ENCODE measurements at places on chromosomes 4 and X.

GRCh38 chrX:143298663-143299241 lies 218.5 kb downstream of the SPANXN3 start:
- DNase-seq, result peak; percentile 3

- DNase-seq, result no peak
Observed at GRCh38 chrX:3029129-3029528, 12.1 kb upstream of the ARSF start.

- peak; percentile 33 for DNase-seq
Observed at GRCh38 chrX:134715930-134716619, 57.8 kb upstream of the PLAC1 start.

DNA sequence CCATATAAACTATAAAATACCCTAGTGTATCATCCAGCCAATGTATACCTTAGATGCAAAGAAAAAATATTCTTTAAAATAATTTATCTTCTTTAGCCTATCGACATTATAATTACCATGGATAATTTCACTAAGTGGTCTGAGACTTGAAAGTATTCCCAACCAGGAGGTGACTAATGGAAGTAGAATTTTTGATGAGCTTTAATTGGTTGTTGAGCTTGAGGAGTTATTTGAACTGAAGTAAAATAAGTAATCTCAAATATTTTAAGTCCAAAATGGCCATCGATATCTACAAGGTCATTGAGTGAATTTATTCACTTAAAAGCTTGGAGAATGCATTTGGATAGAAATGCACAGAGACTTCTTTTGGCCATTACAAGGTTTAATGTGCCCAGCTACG lies 436.2 kb downstream of the TLL1 start:
- no peak for DNase-seq

DNA sequence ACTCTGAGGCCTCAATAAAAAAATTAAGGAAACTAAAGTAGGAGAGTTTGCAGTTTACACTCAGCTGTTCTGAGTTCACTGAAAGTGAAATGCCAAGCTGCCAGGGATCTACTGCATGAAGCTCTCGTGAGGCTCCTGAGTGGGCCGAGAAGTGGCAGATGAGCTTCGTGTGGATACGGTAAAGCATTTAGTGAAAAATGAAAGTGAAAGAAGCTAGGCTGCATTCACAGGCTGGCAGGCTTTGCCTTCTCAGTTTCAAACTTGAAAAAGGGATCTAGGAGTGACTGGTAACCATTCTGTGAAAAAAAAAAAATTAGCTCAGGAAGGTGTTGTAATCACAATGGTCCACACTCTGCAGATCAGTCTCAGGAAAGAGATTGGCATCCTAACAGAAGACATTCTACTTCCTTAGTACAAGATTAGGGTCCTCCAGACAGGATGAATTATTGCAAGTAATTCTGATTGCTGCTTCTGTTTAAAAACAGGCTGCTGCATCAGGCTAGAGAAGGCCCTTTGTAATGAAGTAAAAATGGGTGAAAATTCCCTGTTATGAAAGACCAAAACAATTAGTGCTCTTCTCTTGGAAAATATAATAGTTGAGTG lies 679.9 kb downstream of the RPA4 start:
- peak; percentile 5 for DNase-seq

GRCh38 chr4:98728871-98729270 lies 70.5 kb upstream of the TSPAN5 start:
- no peak for DNase-seq

- DNase-seq, result no peak
Observed at GRCh38 chr4:7046971-7047370, 3.8 kb downstream of the TADA2B start.

Measured in right kidney (tissue), 9 donors.